Uterus (tissue), 4 donors: ENCODE measurements at places on chromosomes 4 and X. TPM values are rescaled to one million over a fixed set of nuclear protein-coding genes. Genes with fewer than 3 reads are reported as not detected.

DNA sequence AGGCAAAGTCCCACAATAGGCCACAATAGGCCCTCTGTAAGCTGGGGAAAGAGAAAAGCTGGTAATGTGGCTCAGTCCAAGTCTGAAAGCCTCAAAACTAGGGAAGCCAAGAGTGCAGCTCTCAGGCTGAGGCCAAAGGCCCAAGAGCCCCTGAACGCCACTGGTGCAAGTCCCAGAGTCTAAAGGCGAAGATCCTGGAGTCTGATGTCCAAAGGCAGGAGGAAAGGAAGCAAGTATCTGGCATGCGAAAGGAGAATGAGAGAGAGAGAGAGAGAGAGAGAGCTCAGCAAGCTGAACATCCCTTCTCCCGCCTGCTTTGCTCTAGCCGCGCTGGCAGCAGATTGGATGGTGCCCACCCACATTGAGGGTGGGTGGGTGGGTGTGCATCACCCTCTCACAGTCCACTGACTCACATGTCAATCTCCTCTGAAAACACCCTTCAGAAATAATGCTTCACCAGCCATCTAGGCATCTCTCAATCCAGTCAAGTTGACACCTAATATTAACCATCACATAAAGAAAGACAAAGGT is 30.9 kb upstream of the ELF2 start:
- DNase-seq = peak; percentile 40

DNA sequence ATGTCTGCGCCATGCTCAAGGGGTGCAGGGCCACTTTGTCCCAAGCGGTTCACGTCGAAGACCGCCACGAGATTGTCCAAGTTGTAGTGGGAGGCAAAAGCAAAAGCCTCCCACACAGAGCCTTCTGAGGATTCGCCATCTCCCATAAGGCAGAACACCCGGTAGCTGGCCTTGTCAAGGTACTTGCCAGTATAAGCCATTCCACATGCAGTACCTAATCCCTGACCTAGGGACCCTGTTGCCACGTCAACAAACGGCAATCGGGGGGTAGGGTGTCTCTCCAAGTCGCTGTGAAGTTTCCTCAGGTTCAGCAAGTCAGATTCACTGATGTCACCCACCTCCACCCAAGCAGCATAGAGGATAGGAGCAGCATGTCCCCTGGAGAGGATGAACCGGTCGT is 424 bp downstream of the TKTL2 start:
- no peak for DNase-seq

DNA sequence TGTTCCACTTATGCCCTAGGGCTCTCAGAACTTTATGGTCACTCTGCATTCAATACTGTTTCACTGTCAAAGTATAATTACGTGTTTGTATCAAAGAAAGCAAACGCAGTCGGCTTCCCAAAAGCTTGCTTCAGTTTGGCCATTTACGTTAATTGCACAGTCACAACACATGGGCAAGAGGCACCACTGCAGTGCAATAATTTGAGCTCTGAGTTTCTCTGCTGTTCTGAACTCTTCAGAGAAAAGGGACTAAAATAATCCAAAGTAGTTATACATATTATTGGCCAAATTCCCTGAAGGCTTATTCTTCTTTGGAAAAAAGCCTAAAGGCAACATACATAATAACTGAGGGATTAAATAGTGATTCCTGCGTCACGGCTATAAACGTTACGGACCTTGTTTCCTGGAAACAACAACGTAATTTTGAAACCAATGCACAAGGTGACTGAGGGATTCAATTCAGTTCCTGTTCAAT is 51.3 kb downstream of the RNF150 start:
- DNase-seq = no peak

- no peak for DNase-seq
Measured at GRCh38 chr4:160835789-160836188, 1328.0 kb downstream of the FSTL5 start.

GRCh38 chr4:57943682-57944081 is 833.5 kb upstream of the IGFBP7 start:
- DNase-seq = no peak

- peak; percentile 61 for DNase-seq
Measured at GRCh38 chrX:11351375-11352295, 58.4 kb downstream of the AMELX start.

Gene CACNA1F
- 0.07 TPM for total RNA-seq

DNA sequence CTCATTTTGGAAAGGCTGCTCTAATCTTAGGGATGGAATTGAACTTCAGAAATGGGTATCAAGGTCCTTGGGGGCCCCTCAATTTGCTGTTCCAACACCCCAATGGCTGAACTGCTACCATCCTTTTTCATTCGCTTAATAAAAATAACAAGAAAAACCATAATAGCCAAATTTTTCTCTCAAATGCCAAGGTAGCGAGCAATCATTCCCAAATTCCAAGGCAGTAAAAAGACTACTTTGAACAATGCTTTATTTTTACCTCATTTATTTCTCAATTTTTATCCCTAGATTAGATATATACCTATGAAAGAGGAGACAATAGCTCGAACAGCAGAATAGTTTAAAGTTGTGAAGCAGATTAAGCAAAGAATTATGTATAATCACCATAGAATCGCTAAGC is 323.4 kb upstream of the SLC7A11 start:
- DNase-seq = no peak

DNA sequence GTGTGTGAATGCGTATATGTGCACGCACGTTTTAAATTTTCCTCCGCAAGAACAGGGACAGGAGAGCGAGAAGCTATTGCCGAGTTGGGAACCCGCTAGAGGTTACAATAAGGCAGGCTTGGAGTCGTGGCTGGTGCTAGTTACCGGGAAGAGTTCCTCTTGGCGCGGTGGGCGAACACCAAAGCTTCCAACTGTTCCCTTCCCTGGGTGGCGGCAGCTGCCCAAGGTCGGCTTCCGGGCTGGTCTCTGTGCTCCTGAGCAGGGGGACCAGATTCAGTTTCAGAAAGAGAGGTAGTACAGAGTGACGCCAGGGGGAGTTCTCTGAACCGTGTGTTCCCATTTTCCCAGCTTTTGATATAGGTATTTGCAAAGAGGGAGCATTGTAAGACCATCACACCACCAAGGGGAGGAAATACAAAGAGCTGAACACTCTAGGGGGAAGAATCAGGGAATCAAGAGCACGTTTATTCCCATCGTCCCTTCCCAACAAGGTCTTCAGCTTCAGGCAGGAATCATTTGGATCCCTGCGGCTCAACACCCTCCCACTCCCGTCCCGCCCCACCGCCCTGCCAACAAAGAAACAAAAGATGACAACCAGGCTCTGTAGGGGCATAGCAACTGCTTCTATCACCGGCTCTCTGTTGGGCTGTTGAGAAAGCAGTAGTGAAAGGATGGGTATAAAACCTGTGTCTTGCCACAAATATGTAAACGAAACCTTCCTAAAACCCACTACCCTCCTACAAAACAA is 113.6 kb upstream of the TEX13C start:
- DNase-seq = no peak

Gene SASH3
- 2.1 TPM for total RNA-seq

Gene SCML2
- total RNA-seq = 0.26 TPM

DNA sequence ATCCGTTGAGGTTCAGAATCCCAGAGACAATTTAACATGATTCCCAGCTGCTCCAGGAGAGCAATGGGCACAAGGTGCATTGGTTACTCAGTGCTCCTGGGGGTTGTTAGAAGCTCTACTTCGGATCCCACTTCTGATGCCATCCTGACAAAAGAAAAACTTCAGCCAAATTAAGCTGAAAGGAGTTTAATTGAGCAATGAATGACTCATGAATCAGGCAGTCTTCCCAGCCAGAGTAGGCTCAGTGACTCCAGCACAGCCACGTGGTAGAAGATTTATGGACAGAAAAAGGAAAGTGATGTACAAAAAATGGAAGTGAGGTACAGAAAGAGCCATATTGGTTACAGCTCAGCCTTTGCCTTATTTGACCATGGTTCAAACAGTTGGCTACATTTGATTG is 95.7 kb downstream of the PWWP3B start:
- DNase-seq = no peak

- DNase-seq = no peak
Measured at GRCh38 chr4:159235779-159236368, 133.0 kb downstream of the RAPGEF2 start.

Gene GPR50
- 0.82 TPM for total RNA-seq

- no peak for DNase-seq
Measured at GRCh38 chr4:86970447-86971354, 35.9 kb downstream of the AFF1 start.

Gene NAA11
- total RNA-seq = not detected

- no peak for DNase-seq
Measured at GRCh38 chrX:110734894-110735541, 60.6 kb downstream of the CHRDL1 start.

DNA sequence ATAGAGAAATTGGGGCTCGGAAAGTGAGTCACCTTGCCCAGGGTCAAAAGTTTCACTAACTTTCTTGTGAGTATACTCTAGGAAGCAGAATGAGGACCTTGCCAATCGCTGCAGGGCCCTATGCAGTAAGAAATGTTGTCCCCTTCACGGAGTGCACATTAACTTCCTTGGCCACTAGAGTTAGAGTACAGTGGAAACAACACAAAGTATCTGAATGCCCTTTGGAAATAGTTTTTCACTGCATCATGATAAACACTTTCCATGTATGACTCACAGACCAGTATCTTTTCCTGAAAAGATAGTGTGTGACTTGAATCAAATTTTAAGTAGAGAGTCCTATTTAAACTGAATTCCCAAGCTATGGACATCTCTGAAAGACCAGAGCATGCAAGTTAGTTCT is 45.5 kb upstream of the STK26 start:
- DNase-seq = no peak

DNA sequence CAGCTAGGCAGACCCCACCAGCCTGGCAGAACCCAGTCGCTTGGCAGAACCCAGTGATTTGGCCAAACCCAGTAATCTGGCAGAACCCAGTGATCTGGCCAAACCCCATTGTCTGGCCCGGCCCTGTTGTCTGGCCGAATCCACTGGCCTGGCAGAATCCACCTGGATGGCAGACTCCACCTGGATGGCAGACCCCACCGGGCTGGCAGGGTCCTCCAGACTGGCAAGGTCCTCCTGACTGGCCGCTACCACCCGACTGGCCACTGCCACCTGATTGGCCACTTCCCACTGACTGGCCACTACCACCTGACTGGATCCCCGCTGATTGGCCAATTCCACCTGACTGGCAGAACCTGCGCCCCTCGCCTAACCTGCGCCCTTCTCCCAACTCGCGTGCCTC is 3.2 kb downstream of the MAGED1 start:
- no peak for DNase-seq

Gene AMMECR1
- total RNA-seq = 8.8 TPM

Gene LGI2
- total RNA-seq = 21.2 TPM
